Activated naive CD4-positive, alpha-beta T cell treated with anti-CD3 and anti-CD28 coated beads, Interleukin-2, amount 50 U/mL, for 72 hours (primary cell): ENCODE measurements at places on chromosomes 12 and 14.
A peak's percentile ranks its signal among the peaks of the same experiment; 100 is the strongest.

DNA sequence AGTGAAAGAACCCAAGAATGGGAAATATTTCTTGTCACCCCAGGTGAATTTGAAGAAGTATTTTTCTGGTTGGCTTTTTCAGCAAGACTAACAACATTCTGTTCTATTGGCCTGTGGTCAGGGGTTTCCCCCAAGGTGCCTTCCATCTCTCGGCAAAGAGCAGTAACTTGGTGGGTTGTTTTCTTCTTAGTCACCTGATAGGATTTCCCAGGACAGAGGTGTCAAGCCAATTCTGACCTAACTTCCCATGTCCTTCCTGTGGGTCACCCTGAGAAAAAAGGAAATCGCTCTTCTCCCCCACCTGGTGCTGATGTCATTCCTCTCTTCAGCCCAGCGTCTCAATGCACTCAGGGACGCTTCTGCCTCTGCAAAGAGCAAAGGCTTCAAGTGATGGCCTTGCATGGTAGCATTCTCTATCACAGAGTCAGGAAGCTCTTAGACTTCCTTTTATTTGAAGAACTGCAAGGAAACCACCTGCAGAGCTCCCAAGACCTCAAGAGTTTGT, 16.1 kb upstream of the IFNG start:
- DNase-seq: peak; percentile 78

DNA sequence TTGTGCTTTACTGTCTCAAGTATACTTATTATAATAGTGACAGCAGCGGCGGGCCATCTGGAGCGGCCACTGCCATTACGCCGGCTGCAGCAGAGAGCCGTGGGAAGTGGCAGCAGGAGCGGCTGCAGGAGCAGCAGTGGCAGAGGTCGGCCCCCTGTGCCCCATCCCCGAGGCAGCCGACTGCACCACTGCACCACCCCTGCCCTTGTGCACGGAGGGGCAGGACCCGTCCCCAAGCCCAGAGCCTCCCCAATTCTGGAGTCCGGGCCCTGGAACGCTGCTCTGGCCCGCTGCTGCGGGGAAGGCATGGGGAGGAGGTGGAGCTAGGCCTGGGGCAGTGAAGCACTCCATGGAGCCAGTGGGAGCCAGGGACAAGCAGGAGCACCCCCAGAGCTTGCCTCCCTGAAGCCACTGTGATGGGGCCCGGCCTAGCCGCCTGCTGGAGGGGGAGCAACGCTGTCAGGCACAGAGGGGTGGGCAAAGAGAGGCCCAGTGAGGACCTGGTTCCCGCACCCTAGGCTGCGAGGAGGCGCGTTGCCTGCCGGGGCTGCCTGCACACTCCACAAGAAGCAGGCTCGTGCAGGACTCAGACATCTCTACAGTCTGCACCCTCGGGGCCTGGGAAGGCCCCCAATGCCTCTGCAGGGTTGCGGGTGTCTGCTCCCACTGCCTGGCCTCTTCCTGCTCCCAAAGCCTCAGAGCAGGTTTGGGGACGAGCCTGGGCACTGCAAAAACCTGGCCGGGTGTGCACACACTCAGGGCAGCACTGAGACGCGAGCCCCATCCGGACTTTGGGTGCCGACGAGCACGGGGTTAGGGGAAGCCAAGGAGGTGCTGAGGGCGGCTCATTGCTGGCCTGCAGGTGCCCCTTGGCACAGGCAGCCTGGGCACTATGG, 74.2 kb upstream of the RASSF8 start:
- DNase-seq: no peak

- DNase-seq: peak; percentile 62
Observed at GRCh38 chr14:100078997-100079725, 13.9 kb downstream of the EVL start.

DNA sequence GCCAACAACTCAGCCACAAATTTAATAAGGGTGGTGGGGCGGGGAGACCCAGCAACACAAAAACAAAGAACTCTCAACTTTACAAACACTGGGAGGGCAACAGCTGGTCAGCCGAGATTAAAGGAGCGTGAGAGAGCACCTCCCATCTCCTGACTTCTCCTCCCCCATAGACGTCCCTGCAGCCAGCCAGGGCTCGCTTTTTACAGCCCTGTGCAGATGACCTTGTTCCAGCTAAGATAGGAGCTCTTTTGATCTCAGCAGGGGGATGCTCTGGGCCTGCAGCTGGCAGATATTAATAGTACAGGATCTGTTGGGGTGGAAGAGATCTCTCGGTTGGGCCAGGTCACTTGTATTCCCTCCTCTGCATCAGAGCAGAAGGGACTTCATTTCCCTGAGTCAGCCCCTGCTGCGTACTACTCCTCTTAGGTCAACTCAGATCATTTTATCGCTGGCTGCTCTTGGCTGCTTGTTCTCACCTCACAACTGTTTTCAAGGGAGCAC, 475.8 kb downstream of the RAD51B start:
- no peak for DNase-seq

GRCh38 chr12:52081263-52081733, 1.8 kb downstream of the SMIM41 start:
- no peak for DNase-seq

- no peak for DNase-seq
Observed at GRCh38 chr12:129641926-129642325, 261.9 kb downstream of the TMEM132D start.

DNA sequence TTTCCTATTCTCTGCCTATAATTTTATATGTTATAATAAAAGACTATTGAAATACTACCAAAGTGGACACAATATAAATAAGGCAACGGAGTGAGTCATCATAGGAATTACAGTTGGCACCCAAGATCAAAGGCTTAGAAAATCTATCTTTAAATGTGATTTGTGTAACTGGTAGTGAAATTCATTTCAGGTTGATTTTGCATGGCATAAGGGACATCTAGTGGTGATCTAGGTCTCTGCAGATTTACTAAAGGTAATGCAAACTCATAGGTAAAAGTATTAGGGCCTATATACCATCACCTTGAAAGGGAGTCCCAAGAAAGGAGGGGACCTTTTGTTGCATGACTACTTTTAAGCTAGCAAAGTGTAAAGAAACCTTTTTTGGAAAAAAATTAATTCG, 527.2 kb downstream of the NRXN3 start:
- DNase-seq: no peak
